Esophagus squamous epithelium (tissue), 5 donors: ENCODE measurements at places on chromosomes 11 and 22. TPM values are rescaled to one million over a fixed set of nuclear protein-coding genes. Genes with fewer than 3 reads are reported as not detected.

- H3K36me3 ChIP-seq = peaks cover 37% of the 10 kb centered on the region
- peak overlapping the region; percentile 30 for H3K4me3 ChIP-seq
- no peak for DNase-seq
- peak overlapping the region; percentile 88 for H3K27ac ChIP-seq
- H3K27me3 ChIP-seq = no peaks in the 10 kb centered on the region
Observed at GRCh38 chr11:114256967-114257286, 39.3 kb upstream of the NNMT start.

GRCh38 chr11:87974797-87975196 lies 200.4 kb downstream of the RAB38 start:
- no peaks in the 10 kb centered on the region for H3K36me3 ChIP-seq
- no peak for DNase-seq
- no peak overlapping the region for H3K4me3 ChIP-seq

DNA sequence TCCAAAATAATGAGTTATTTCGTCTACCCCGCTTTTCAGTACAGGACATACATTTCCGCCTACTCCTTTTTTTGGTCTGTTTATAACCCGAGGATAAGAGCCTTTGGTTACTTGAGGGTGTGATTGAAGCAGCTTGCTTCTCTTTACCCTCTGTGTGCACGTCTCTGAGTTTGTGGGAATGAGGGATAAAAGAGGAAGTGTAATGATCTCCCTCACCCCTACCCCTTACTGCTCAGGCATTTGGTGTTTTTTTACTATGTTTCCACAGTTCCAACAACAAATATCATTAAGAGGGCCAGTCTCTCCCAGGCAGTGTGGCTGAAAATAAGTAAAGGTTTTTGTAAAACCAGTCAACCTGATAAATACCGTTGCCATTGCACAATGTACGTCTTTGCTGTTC lies 83.2 kb upstream of the GAL start:
- no peaks in the 10 kb centered on the region for H3K27me3 ChIP-seq
- H3K36me3 ChIP-seq = peaks cover 100% of the 10 kb centered on the region
- no peak for DNase-seq
- no peaks in the 10 kb centered on the region for H3K4me1 ChIP-seq

OR6A2 gene
- not detected for total RNA-seq

GRCh38 chr11:79369055-79369454 lies 71.8 kb downstream of the TENM4 start:
- no peak for DNase-seq
- no peak overlapping the region for H3K4me3 ChIP-seq
- no peak overlapping the region for H3K27ac ChIP-seq
- H3K36me3 ChIP-seq = no peaks in the 10 kb centered on the region

- DNase-seq = no peak
- no peak overlapping the region for H3K27ac ChIP-seq
- no peaks in the 10 kb centered on the region for H3K36me3 ChIP-seq
- no peak overlapping the region for H3K4me3 ChIP-seq
- no peaks in the 10 kb centered on the region for H3K27me3 ChIP-seq
Observed at GRCh38 chr22:47157486-47158270, 395.2 kb downstream of the TBC1D22A start.

MMP27 gene
- not detected for total RNA-seq

CBLIF gene
- not detected for total RNA-seq

DNA sequence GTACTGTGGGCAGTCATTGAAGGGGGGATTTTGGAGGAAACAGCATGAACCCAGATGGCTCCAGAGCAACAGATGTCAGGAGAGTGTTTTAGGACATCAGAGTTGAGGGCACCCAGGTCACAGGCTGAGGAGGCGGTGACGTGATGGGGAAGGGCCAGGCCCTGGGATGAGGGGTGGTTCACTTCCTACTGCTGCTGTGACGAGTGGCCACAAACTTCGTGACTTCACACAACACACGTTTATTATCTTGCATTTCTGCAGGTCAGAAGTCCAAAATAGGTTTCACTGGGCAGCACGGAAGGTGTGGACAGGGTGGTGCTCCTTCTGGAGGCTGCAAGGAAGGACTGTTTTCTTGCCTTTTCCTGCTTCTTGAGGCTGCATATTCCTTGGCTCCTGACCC lies 77.7 kb upstream of the RAB1B start:
- DNase-seq = no peak
- H3K27me3 ChIP-seq = no peaks in the 10 kb centered on the region
- peaks cover 17% of the 10 kb centered on the region for H3K4me1 ChIP-seq
- H3K4me3 ChIP-seq = no peak overlapping the region

BTBD18 gene
- total RNA-seq = not detected

- no peaks in the 10 kb centered on the region for H3K36me3 ChIP-seq
- no peak overlapping the region for H3K27ac ChIP-seq
- DNase-seq = no peak
- no peaks in the 10 kb centered on the region for H3K27me3 ChIP-seq
- no peak overlapping the region for H3K4me3 ChIP-seq
Observed at GRCh38 chr11:91768783-91769182, 455.8 kb upstream of the FAT3 start.

NFAM1 gene
- 1.9 TPM for total RNA-seq
